ENCODE measurements at places on chromosomes 3 and 15. TPM values are rescaled to one million over a fixed set of nuclear protein-coding genes. Genes with fewer than 3 reads are reported as not detected.
A peak's percentile ranks its signal among the peaks of the same experiment; 100 is the strongest.

GRCh38 chr15:31100738-31101137 lies 787 bp downstream of the TRPM1 start:
- DNase-seq = no peak

GRCh38 chr3:177108648-177109047 lies 88.6 kb downstream of the TBL1XR1 start:
- DNase-seq = no peak

DNA sequence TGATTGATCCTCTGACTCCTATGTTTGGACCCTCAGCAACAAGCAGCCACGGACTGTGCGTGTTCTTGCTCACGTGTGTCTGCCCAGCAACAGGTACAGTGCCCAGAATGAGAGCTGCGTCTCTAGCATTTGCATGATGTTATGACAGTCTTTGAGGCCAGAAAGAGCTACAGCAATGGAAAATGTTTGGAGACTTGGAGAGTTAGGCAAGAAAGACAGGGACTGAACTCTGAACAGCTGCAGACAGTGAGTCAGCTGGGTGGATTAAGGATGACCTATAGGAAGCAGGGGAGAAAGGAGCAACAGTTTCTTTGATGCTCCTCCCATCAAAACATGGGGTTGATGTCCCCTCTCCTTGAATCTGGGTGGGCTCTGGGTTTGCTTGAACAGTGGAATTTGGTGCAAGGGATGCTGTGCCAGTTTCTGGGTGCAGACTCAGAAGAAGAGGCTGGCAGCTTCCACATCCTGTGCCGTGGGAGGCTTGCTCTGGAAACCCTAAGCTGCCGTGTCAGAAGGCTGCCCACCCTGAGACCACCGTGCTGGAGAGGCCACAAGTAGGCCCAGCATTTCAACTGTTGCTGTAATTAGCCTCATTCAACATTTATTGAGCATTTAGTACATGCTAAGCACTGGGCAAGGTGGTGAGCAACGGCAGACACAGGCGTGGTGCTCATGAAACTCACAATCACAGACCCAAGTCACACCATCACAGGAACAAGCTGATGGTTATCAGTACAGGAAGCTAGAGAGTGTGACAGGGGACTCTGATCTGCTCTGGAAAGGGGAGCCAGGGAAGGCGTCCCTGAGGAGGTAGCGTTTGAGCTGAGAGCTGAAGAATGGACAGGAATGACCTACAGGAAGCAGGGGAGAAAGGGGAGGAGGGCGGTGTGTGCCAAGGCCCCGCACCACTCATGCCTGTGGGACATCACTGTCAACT lies 21.7 kb downstream of the CCR9 start:
- no peak for DNase-seq

DNA sequence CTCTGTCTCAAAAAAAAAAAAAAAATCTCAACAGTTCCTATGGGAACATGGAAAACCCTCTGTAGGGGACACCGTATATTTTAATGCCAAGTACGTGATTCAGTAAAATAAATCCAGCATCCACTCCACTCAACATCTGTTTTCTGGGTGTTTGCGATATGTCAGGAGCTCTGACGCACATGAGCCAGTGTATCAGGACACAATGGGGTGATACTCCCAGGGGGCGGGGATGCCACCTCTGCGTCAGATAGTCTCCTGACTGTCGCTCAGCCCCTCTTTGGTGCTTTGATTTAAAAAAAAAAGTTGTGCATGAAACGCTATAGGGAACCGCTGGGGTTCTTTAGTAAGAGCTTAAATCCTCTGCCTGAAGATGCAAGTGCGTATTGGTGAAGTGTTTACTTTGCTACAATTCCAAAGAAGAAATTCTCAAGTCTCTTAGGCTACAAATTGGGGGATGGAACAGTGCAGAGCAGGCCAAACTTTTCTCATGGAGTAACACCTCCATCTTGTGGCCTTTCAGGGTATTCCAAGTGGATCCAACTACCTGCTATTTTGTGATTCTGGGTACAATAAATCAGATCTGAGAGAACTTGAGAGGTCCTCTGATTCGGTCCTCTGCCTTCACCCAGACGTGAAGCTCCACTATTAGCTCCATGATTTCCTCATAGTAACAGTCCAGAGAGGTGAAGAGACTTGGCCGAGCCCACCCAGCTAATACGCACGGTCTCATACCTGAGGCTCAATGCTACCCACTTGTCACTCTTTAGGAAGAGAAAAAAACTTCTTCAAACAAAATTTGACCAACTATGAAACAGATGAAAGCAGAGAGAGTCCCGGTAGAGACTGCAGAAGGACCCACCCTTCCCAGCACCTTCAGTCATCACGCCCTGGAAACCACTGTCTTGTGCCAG lies 9.3 kb upstream of the NR2E3 start:
- DNase-seq = peak; percentile 48

DNA sequence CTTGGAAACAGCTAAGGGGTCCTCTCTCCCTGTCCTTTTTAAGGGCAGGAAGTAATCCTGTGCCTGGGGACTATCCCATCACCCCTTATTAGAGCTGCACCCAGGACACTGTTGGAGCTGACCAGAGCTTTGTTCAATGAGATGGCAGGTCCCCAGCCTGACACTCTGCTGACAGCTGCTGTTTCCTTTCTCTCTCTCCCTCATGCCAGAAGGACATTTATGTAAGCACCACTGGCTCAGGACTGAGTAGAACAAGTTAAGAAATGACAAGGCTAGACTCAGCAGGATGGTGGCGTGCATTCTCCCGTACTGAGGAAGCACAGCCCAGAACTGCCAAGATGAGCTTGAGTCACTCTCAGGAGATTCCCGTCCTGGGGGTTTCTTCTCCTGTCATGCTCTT lies 17.3 kb downstream of the GJD2 start:
- DNase-seq = no peak

DNA sequence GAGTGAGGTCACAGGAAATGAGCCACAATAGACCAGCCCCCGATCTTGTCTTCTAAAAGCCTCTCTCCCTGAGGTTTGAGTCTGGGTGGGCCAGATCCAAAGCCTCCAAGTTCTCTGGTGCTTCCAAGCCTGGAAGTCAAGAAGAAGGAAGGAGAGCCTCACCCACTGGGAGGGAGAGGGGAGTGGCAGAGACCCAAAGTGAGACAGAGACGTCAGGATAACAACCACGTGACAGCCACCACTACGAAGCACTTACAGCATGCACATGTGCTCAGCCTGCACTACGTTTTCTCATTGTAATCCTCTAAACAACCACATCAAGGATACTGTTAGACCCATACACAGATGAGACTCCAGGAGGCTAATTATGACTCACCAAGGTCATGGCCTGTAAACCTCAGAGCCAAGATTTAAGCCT lies 197.3 kb upstream of the LINGO1 start:
- DNase-seq = no peak

DNA sequence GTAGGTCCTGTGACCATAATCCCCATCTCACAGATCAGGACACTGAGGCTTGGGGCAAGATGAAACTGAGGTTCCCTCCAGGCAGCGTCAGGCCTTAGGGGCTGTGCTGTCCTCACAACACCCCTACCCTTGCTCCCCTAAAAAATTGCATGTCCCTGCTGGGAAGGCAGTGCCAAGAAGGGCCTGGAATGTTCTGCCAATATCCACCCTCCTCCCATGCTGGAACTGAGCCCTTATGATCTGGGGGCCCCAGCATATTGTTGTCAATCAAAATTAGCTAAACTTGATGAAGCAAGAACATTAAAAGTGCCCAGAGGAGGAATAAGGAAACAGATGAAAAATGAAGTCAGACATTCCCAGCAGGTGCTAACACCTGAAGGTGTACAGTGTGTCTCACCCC lies 13.4 kb upstream of the RTP3 start:
- no peak for DNase-seq

DNA sequence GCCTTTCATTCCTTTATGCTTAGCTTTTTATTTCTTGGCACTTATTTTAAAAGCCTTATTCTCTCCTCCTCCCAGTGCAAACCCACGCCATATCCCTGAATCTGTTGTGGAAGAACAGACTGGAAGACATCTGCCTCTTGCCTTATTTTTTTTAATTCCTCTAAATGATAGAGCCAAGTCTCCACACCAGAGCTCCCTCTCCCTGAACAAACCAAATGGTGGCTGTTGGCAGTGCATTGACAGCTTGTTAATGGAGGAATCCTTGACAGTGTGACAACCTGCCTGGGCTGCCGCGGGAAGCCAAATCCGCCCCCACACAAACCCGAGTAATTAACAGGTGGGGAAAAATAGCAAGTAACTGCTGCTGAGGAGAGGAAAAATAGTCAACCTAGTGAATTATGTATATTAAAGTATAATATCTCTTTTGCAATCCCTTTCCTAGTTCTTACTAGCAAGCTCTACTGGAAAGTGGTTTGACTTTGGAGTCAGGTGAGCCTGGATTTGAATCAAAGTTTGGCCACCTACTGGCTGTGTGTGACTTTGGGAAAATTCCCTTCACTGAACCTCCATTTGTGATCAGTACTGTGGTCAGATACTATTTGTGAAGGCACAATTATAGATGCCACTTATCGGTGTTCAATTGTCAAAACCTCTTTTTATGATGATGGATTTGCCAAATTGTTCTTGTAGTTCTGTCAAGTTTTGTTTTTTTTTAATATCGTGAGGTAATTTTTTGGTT lies 589.6 kb downstream of the PDCD6IP start:
- peak; percentile 99 for DNase-seq

DNA sequence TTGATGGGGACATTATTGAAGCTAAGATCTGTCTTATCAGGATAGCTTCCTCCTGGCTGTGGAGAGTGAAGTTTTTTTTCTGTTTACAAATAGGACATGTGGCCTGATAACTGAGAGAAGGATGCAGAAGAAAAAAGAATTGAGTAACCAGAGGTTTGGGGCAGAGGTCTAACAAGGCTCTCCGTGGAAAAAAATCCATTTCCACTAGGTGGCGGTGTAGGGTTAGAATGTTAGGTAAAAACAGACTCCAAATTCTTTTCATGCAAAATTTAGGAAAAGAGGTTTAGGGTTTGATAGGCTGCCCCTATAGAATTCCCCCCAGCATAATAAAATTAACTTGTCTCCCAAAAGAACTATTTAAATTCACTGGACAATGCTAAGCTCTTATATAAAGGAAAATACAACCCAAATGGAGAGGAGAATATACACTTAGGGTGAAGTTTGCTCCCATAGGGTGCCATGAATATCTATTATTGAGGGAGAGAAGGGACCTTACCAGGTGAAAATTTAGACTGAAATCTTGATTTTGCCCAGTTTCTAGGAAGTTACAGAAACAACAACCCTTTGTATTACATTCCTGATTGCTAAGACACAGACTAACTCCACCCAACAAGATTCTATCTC lies 1560.4 kb downstream of the OTOL1 start:
- DNase-seq = peak; percentile 10

DNA sequence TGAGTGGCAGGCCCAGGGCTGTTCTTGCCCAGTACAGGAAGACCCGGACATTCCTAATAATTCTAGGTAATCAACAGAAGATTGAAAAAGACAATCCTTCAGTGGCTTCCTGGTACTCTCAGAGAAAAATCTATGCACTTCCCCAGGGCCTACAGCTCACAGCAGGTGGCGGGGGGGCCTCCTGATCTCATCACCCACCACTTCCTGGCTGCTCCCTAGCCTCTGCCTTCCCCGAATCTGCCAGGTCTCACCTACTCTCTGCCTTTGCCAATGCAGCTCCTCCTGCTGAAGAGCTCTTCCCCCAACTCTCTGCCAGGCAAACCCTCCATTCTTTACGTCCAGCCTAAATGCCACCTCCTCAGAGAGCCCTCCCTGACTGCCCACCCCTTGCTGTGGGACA lies 37.5 kb downstream of the EHD4 start:
- no peak for DNase-seq

GRCh38 chr3:197339841-197340520 lies 41.6 kb upstream of the DLG1 start:
- no peak for DNase-seq

DNA sequence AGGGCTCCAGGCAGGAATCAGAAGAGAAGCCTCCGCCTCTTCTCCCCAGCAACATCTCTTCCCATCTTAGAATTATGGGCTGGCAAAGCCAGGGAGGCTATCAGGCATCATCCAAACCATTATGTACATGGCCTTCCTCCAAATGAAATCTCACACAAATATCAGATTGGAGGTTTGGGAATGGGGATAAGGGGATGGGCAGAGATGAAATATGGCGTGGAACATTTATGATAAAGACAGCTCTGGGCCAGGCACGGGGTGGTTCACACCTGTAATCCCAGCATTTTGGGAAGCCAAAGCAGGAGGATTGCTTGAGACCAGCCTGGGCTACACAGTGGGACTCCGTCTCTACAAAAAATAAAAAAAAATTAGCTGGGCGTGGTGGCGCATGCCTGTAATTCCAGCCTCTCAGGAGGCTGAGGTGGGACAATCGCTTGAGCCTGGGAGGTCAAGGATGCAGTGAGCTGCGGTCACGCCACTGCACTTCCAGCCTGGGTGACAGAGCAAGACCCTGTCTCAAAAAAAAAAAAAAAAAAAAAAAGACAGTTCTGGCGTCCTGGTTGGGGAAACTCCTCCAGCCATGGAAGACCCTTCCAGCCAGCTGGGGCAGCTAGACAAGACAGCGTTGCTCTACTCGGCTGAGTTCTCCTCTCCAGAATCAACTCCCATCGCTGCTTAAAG lies 36.6 kb downstream of the CPN2 start:
- DNase-seq = no peak

- peak; percentile 44 for DNase-seq
Observed at GRCh38 chr3:141441381-141442364, 45.2 kb upstream of the RASA2 start.

GRCh38 chr15:77354063-77354462 lies 65.8 kb downstream of the PEAK1 start:
- no peak for DNase-seq

- DNase-seq = no peak
Observed at GRCh38 chr3:173501931-173502489, 104.5 kb downstream of the NLGN1 start.

DNA sequence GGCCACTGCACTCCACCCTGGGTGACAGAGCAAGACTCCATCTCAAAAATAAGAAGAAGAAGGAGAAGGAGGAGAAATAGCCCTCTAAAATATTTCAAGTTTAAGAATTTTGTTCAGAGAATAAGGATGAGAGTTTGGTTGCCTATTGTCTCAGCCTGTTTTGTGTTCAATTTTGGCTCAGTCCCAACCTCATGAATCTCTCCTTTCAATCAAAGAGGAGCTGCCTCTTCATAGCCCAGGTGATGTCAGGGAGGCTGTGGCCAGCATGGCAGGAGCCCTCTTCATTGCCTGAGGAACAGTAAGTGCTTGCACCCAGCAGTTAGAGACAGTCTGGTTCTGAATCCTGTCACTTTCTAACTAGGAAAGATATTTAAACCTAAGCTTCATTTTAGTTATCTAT lies 55.0 kb downstream of the BDH1 start:
- DNase-seq = no peak

- DNase-seq = no peak
Observed at GRCh38 chr15:49196856-49197255, 26.8 kb downstream of the GALK2 start.

GRCh38 chr15:84684092-84684491 lies 26.1 kb upstream of the NMB start:
- DNase-seq = no peak

Gene ARMC8
- 48.4 TPM for total RNA-seq

Gene LRRIQ4
- total RNA-seq = not detected

Gene FBXW12
- total RNA-seq = 0.68 TPM

Gene CYP8B1
- not detected for total RNA-seq

Gene ADAMTS17
- total RNA-seq = 1.3 TPM

Gene MME
- 540 TPM for total RNA-seq

Data from G401 (cell line).